ENCODE measurements at places on chromosomes 11 and 22.

- DNase-seq, result no peak
Observed at GRCh38 chr22:43566021-43566420, 154.2 kb downstream of the MPPED1 start.

GRCh38 chr11:80163441-80163840 lies 722.6 kb upstream of the TENM4 start:
- no peak for DNase-seq

- DNase-seq, result peak; percentile 55
Observed at GRCh38 chr11:46315033-46315738, 32.1 kb upstream of the DGKZ start.

DNA sequence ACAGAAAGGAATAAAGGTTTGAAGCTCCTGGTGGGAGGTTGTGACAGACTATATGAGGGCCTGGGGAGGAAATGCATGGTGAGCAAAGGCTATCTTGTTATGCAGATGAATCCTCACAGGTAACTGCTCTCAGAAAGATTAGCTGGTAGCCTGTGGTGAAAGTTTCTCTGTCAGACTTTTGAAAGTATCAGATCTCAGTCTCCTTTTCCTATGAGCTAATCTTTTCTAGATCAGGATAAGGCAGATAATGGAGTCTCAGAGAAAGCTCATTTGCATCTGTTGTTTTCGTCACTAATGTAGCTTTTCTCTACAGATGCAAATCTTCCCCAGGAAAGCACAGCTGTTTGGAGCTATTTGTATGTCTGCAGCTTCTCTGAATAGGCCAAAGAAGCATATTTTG lies 21.0 kb upstream of the OR6X1 start:
- DNase-seq, result no peak

DNA sequence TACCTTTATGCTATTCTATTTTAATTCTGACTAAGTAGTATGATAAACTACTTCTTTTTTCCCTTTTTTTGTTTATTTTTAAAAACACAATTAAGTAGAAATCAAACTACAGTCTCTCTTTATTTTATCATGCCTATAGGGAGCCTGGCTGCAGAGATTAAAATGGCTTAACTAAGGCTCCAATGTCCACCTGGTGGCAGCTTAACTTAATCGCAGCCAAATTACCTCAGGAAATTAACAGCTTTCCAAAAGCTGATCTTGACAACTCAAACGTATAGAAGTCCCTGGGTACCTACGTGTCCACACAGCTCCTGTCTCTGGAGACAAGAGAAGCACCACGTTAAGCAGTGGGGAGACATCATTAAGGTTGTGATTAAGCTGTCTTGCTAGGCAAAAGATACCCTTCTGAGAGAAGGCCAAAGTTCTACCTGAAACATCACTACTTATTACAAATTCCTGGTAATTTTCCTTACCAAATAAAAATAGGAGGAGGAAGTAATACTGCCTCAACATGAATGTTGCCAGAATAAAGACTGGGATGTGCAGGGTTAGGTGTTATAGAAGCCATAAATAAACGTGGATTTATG lies 63.2 kb upstream of the SNX19 start:
- DNase-seq, result no peak

DNA sequence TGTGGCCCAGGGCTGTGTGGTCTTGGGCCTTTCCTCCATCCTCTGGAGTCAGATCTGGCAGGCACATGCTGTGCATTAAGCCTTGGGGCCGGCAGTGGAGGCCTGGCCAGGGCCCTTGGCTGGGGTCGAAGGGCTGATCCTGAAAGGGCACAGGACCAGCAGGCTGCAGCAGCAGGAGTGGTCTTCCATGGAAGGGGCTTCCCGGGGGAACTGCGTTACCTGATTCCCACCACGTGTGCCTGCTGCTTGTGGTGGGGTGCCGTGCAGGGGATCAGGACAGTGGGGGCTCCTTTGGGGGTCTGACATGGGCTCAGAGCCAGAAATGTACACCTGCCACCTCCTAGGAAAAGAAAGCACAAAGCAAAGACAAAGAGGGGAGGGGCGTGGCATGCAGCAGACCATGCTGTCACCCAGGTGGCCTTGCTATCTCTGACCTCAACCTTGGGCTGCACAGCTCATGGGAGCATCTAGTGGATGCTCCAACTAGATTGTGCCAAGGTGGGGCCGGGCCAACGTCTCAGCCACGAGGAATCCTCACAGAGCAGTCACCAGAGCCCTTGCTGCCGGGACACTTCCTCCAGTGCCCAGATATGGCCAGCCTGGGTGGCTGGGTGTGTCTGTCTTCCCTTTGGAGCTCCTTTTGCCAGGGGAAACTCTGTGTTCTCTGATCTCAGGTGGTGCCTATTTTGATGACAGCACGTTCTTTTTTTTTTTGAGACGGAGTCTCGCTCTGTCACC lies 17.9 kb upstream of the YPEL1 start:
- DNase-seq, result no peak

DNA sequence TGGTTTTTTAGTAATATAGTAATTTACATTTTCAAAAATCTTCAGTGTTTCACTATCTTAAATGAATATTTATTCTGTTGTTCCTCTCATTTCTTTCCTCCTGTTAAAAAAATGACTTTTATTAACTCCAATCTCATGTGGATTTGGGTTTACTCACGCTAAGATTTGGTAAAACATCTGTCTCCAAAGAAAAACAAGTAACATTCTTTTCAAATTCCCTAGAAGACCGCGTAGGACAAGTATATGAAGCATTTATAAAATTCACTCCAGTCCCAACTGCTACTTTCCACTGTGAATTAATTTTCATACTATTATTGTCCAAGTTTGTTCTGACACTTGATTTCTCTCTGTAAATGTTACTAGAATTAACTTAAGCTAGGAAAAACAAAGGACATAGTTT lies 26.2 kb downstream of the SBF2 start:
- DNase-seq, result no peak

DNA sequence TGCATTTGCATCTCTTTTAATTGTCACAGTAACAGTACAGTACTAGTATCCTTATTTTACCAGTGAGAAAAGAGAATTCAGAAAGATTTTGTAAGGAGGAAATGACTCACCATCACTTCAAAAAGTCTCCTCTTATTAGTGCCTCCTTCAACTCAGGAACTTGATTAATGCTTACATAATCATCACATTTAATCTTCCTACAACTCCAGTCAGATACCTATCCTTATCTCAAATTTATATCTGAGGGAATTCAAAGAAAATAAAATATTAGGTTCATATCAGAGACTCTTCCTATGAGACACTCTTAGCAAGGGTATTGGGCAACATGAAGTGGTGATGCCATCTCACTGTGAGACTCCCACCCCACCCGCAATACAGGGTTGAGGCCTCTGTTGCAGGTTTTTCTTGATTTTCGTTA lies 26.1 kb upstream of the CTSC start:
- no peak for DNase-seq

GRCh38 chr11:61683961-61684869 lies 4.0 kb downstream of the DAGLA start:
- DNase-seq, result peak; percentile 12

- DNase-seq, result no peak
Observed at GRCh38 chr11:57498540-57498939, 17.0 kb downstream of the SLC43A1 start.

DNA sequence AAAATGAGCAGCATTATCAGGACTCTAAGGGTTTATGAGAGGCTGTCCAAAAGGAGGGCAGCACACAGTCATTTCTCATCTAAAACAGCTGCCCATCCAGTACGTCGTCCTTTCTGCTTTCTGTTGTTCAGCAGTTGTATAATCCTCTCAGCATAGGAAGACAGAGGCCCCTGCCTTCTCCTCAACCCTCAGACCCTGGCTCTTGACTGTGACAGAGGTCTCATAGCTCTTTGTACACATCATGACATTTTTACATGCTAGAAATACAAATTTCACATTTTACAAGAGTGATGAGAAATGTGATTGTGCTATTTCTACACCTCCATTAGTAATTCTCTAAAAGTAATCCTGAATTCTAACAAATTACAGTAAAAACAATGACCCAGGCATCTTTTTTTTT lies 36.2 kb upstream of the ZC3H12C start:
- no peak for DNase-seq

DNA sequence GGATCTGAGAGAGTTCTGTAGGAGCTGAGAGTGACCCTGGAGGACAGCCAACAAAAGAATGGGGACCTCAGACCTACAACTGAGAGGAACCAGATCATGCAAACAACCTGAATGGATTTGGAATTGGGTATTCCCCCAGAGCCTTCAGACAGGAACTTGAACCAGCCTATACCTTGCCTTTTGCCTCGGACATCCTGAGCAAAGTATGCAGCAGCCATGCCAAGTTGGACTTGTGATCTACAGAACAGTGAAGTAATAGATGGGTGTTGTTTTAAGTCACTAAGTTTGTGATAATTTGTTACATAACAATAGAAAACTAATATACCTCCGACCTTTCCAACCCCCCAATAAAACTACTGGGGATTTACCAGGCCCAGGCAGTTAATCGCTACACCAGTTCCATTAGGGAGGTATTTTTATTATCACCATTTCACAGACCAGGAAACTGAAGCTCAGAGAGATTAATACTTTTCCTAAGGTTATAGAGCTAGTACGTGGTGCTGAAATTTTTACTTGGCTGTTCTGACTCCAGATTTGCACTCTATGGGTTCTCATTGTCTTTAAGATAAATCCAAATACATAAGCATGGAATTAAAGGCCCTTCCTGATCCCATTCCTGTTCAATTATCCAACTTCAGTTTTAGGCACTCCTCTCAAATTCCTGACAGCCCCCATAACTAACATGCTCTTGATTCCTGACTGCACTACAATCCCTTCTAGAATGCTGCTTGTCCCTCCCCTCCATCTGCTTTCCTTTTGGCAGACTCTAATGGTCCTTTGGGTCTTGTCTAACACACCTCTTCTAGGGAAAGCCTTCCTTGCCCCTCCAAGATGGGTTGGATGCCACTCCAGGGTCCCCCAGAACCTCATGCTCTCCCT lies 1.7 kb upstream of the RASSF10 start:
- no peak for DNase-seq

DNA sequence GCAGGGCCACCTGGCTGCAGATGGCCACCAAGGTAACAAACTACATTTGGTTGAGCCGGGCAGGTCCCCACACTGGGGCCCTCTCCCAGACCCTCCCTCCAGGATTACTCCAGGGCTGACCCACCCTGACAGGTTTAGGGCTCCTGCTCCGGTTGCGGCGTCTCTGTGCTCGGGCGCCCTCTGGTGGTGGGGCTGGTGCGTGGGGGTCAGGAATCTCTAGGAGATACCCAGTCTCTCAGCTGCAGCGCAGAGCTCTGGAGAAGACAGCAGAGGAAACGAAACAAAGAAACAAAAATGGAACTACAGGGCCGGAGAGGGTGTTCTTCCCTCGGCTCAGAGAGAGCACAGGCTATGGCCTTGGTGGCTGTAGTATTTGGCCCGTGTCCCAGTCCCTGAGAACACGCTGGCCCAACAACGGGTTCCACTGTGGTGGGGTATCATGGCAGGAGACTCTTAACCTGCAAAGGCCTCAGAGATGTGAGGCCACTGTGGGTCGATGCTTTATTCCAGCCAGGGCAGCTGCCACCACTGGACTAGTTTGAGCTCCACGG lies 2.4 kb downstream of the C11orf96 start:
- DNase-seq, result peak; percentile 54

DNA sequence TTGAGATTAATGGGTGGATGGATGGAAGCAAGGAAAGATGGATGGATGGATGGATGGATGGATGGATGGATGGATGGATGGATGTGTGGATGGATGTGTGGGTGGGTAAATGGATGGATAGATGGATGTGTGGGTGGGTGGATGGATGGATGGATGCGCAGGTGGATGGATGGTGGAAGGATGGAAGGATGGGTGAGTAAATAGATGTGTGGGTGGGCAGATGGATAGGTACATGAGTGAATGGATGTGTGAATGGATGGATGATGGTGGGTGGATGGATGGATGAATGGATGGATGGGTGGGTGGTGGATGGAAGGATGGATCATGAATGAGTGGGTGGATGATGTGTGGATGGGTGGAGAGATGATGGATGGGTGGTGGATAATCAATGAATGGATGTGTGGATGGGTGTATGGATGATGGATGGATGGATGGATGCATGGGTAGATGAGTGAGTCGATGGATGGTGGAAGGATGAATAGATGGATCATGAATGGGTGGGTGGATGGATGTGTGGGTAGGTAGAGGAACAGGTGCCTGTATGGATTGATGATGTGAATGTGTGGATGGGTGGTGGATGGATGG lies 375.2 kb downstream of the BRD1 start:
- DNase-seq, result no peak

- no peak for DNase-seq
Observed at GRCh38 chr22:39251762-39252460, 7.1 kb upstream of the PDGFB start.

GRCh38 chr22:28538922-28539321 lies 140.7 kb downstream of the TTC28 start:
- no peak for DNase-seq

DNA sequence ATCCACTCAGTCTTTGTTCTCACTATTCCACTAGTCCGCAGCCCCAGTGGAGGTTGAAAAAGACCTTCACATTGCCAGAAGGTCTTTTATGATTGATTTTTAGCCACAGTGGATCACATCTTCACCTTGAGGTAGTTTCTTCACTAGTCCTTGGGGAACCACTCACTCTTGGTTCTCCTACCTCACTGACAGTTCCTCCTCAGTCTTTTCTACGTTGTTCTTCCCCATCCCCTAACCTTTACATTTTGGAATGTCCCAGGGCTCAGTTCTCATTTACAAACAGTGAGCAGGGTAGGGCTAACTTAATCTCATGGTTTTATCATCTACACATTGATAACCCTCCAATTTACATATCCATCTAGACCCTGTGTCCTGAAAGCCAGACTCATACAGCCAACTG lies 316.4 kb upstream of the SORL1-AS1 start:
- no peak for DNase-seq

GRCh38 chr11:6606471-6607189 lies 3.1 kb downstream of the ILK start:
- peak; percentile 23 for DNase-seq

DNA sequence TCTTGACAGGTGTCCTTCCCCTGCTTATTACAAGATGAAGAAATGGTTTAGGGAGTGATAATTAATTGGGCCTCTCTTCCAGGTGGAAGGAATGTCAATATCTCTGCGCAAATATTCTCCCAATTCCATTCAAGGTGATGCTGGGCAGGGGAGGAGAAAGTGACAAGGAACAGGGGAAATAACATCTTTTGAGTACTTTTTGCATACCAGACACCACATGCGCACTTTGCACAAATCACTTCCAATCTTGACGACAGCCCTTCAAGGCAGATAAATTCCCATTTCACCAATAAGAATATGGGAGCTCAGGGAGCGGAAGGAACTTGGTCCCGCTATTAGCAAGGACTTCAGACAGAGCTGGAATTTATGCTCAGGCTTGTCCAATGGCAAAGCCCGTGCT lies 145.1 kb upstream of the TBCEL start:
- DNase-seq, result no peak

All from activated T-helper 9 cell treated with anti-CD3 and anti-CD28 coated beads, Interleukin-2, amount 50 U/mL, for 16 hours (primary cell).